ENCODE measurements at places on chromosomes 13 and 19.

DNA sequence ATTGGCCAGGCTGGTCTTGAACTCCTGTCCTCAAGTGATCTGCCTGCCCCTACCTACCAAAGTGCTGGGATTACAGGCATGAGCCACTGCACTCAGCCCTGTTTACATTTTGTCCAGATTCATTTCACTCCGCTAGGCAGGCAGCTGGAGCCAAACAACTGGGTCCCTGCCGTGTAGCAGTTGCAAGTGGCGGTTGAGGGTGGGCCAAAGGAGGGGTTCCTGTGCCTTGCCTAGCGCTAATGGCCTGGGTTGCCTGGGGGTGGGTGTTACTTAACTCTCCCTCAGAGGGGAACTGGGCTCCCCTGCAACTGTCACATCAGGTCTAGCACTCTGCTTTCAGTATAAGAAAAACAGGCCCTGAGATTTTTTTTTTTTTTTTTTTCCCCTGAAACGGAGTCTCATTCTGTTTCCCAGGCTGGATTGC lies 7.4 kb downstream of the ACP5 start:
- DNase-seq: no peak

GRCh38 chr19:35088131-35088913 lies 27.3 kb upstream of the FXYD3 start:
- DNase-seq: no peak

DNA sequence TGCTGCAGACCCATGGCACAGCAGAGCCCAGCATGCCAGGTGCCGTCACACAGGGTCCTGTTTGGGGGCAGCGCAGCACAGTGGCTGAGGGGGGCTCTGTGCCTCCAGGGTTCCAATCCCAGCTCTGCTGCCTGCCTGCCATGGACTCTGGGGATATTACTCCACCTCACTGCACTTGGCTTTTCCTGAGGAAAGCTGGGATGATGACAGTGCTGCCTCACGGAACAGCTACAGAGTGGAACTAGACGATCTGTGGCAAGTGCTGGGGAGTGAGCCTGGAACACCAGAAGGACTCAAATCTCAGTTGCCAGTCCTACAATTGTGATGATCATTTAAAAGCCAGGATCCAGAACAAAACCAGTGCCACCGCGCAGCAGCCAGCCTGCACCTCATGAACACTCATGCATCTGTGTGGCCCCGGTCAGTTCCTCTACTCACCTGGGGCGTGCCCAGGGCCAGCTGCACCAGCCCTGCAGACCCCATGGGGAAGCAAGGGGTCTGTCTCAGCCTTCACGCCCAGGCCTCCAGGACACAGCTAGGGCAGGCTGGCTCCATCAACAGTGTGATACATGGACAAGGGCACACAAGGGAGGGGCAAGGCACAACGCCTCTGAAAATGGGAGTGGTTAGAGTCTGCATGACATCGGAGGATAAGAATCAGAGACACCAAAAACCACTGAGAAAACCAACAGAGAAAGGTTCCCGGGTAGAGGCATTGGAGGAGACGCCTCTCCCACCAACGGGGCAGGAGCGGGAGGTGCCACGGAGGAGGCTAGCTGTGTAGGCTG lies 55.2 kb downstream of the ATP7B start:
- DNase-seq: no peak

DNA sequence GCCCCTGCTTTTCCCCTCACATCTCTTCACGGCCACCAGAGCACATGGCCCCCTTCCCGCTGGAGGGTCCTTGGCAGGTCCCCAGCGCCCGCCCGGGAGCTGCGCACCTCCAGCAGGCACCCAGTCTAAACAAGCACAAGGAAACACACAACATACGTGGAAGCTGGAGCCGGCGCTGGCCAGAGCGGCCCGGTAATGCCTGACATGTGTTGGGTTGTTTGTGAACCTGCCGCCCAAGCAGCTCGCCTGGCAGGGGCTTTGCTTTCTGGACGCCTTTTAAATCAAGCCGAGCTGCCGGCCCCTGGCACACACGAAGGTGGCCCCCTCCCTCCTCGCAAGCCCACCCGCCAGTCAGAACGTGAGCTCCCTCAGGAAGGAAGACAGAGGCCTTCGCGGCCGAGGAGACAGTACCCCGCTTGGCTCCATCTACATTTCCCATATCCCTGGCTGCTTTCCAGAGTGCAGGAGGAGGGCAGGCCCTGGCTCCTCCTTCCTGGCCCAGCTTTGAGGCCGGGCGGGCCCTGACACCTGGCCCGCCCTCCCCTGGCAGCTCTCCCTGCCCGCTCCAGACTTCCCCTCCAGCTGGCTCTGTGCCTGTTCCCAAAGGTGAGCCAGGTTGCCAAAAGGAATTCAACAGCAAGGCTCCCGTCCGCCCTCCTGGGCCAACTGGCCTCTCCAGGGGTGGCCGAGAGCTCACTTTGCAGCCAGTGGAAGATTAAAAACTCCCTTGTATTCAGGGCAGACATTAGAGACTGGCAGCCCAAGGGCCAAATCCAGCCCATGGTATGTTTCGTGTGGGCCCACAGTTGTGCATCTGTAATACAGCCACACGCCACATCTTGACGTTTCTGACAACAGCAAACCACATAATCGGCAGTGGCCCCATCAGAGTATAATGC lies 28.7 kb downstream of the COMP start:
- no peak for DNase-seq

GRCh38 chr13:54636231-54636630 lies 1607.6 kb downstream of the OLFM4 start:
- no peak for DNase-seq

GRCh38 chr19:8403098-8403819 lies 9.8 kb upstream of the MARCHF2 start:
- no peak for DNase-seq

DNA sequence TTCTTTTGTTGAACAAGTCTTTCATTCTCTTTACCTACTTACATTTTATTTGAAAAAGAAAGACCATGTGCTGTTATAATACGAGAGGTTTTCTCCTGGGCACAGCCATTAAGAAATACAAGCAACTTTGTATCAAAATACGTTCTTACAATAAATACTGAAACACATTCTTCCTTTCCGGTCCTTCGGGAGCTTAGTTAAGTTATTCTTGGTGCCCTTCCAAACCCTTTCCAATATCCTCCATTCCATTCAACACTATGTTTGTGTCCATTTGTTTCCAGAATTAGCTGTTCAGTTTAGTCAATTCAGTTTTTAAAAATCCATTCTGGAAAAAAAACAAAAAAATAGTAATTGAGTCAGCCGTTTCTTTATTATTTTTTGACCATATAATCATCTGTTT lies 746.8 kb upstream of the SLC10A2 start:
- no peak for DNase-seq

DNA sequence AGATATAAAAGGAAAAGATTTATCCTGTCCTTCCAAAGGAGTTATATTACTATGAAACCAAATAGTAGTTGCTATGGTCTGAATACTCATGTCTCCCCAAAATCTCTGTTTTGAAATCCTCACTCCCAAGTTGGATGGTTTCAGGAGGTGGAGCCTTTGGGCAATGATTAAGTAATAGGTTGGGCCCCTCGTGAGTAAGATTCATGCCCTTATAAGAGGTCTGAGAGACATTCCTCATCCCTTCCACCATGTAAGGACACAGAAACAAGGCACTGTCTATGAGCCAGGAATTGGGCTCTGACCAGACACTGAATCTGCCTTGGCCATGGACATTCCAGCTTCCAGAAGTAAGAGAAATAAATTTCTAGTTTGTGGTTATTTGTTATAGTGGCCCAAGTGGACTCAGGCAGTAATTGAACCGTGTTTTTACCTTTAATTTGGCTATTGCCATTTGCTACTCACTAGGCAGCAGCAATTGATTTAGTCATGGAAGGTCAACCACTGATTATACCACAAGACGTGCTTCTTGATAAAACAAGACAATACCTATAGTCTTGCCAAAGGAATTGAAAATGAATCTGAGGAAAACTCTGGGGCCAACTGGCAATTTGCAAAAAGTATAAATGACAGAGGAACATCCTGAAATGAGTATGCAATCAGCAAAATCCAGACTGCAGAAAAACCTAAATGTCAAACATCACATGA lies 717.4 kb upstream of the SPRY2 start:
- DNase-seq: no peak

GRCh38 chr19:16135430-16136127 lies 7.9 kb upstream of the HSH2D start:
- no peak for DNase-seq

GRCh38 chr13:66927562-66927961 lies 302.6 kb downstream of the PCDH9 start:
- no peak for DNase-seq

GRCh38 chr13:33547035-33547434 lies 261.5 kb upstream of the STARD13 start:
- no peak for DNase-seq

DNA sequence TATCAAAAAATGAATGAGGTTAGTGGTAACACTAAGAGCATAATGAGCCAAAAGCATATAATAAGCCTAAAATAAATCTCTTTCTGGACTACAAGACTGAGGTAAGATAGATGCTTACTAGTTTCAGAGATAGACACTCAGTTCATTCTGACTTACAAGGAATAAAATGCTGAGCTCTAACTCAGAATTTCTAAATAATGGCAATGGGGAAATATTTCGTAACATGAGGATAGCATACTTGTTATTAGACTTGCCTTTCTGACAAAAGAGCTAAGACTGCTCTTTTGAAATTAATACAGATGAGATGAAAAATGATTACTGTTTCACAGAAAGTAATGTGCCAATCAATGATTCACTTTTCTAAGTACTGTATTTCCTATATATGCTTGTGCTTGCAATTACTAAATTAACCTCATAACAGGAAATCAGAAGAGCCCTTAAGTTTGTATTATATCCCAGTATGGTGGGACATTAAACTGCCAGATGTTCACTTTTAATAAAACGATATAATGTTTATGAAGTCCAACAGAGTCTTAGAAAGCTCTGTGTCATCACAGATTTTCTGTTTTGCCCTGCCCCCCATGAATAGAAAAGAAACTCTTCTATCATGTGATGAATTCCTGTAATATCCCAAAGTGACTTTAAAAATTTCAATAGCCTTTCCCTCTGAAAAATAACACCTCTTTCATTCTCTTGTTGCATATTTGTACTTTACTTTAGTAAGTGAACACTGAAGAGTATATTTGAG lies 2771.0 kb upstream of the PCDH20 start:
- DNase-seq: no peak

- DNase-seq: no peak
Measured at GRCh38 chr19:46841458-46842083, 9.1 kb downstream of the AP2S1 start.

DNA sequence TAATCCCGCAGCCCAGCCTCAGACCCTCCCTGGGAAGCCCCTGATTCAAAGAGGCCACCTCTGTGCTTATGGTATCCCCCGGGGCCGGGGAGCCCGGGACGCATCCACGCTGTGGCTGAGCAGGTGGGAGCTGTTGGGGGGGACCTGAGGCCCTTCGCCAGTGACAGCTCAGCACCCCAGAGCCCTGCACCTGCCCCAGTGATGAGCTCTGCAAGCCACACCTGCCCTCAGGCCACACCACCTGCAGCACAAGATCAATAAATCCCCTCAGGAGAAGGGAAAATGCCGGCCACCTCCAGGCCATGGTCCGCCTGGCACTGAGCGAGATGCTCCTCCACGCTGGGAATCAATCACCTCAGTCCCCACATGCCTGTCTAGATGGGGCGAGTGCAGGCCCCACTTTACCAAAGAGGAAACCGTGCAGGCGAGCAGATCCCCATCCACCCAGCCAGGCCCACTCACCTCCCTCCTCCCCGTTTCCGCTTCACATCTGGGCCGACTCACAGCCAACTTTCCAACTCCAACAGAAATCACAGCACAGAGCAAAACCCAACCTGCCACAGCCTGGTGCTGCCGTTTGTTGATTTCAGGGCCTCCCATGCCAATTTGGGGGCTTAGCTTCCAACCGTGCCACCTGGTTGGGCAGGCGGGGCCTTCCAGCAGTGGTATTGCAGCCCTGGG lies 12.8 kb downstream of the MOB3A start:
- DNase-seq: peak; percentile 59

DNA sequence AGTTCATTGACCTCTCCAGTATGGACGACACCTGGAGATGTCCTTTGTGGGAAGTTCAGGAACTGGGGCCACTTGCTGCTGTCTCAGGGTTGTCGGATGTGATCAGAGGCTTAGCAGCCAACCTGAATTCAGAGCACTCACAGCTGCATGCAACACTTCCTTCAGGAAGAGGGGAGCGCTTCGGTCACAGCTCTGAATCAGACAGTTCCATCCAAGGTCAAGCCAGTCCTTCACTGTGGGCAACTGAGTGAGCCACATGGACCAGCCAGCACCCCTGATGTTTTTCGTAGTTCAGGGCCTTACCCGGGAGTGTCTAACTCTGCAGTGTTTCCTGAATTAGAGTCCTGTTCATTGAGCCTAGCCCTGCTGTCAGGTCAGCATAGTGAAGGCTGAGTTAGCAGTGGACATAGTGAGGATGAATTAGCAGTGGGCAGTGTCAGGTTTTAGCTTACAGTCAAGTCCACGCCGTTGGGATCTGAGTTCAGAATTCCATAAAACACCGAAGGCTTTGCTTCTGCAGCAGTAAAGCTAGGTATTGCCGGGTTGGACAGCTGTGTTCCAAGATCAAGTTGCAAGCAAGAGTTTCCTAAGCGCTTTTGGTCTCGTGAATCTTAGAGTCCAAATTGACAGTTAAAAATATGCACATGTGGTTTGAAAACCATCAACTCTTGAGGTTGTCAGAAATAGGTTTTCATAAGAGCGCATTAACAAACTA lies 5.1 kb downstream of the ZNF555 start:
- DNase-seq: no peak

DNA sequence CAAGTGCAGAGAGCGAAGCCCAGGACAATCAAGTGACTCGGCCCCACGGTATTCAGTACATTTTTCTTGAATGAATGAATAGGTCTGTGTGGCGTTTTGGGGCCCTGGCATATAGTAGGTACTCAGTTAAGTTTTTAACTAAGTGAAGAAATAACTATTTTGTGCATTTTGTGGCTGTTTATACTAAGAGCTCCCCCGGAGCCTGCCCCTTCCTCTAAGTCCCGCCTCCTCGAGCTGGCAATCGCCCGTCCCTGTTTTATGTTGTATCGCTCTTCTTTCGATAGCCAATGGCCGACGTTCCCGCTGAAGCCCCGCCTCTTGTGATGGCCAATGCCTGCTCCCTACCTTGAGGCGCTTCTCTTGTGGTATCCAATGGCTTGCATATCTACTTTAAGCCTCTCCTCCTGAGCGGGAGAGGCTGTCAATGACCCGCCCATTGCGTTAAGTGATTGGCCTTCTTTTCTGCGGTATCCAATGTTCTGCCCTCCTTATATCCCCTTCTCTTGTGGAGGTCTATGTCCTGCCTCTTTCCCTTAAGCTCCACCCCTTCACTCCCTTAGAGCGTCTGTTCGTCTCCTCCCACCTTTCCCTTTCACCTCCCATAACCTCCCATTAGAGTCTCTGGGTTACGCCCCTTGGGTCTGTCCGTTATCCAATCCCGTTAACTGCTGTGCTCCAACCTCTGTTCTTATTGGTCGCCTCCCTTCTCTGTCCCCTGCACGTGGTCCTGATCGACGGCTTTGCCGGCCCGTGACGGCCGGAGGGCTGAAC lies 509 bp upstream of the HDGFL2 start:
- DNase-seq: peak; percentile 87

- no peak for DNase-seq
Measured at GRCh38 chr19:18420930-18421329, 1.7 kb downstream of the SSBP4 start.

- DNase-seq: no peak
Measured at GRCh38 chr13:66624302-66624701, 605.8 kb downstream of the PCDH9 start.

- no peak for DNase-seq
Measured at GRCh38 chr19:14363183-14364097, 17.8 kb upstream of the ADGRE5 start.

- DNase-seq: no peak
Measured at GRCh38 chr13:21383090-21383489, 76.0 kb downstream of the ZDHHC20 start.

GRCh38 chr13:33197541-33197971 lies 88.0 kb downstream of the STARD13 start:
- no peak for DNase-seq

GRCh38 chr13:50675651-50676050 lies 167.8 kb downstream of the DLEU7 start:
- DNase-seq: no peak
